ENCODE measurements at places on chromosomes 11 and 22. TPM values are rescaled to one million over a fixed set of nuclear protein-coding genes. Genes with fewer than 3 reads are reported as not detected.

IGLL1 gene
- not detected for total RNA-seq

POGLUT3 gene
- total RNA-seq, result 79.8 TPM

SLC37A2 gene
- total RNA-seq, result 0.52 TPM

TCN1 gene
- total RNA-seq, result not detected

SCN4B gene
- total RNA-seq, result 0.52 TPM

SYT12 gene
- 3.6 TPM for total RNA-seq

UFD1 gene
- 51.2 TPM for total RNA-seq

PANX2 gene
- 0.11 TPM for total RNA-seq

RBMXL2 gene
- not detected for total RNA-seq

LMO1 gene
- not detected for total RNA-seq

LARGE2 gene
- not detected for total RNA-seq

LGALS12 gene
- total RNA-seq, result 0.11 TPM

OR5B21 gene
- total RNA-seq, result 0.22 TPM

MMP1 gene
- total RNA-seq, result 13.7 TPM

CLTCL1 gene
- total RNA-seq, result 10.1 TPM

AP1B1 gene
- 44.9 TPM for total RNA-seq

TMPRSS13 gene
- not detected for total RNA-seq

APOL5 gene
- not detected for total RNA-seq

MTMR2 gene
- 43.9 TPM for total RNA-seq

NXPE1 gene
- 0.11 TPM for total RNA-seq

FOLR1 gene
- not detected for total RNA-seq
